ENCODE measurements at places on chromosomes 16 and 17.

- no peak for DNase-seq
Observed at GRCh38 chr17:78974635-78975591, 4.8 kb downstream of the LGALS3BP start.

DNA sequence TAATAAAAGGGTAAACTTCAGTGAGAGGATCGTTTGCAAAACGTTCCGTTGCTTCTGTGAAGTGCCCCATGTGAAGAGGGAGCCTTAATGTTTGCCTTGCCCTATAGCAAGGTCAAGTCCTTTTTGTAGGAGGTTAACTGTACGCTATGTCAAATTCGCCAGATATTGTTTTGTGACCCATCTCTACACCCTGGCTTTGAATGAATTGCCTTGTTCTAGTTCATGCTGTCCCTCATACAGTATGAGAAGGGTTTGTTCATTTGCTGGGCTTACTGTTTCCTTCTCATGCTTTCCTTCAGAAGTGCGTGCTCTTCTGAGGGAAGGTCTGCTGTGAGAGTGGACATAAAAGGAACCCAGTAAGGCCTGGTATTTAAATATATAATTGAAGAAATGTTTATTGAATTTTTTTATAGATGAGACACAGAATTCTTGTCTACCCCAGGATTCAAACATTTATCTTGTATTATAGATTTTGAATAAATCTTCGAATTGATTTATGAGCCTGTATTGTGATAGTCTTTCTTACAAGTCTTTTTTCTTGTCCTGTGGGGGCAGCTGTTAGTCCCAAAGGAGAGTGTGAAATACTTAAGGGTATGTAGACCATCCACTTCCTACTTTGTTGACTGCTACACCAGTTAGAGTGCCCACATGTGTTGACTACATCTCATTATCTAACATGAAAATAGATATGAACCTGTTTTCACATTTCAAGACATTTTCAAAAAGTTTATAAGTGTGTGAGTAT is 1.7 kb downstream of the MAP3K3 start:
- DNase-seq = no peak

DNA sequence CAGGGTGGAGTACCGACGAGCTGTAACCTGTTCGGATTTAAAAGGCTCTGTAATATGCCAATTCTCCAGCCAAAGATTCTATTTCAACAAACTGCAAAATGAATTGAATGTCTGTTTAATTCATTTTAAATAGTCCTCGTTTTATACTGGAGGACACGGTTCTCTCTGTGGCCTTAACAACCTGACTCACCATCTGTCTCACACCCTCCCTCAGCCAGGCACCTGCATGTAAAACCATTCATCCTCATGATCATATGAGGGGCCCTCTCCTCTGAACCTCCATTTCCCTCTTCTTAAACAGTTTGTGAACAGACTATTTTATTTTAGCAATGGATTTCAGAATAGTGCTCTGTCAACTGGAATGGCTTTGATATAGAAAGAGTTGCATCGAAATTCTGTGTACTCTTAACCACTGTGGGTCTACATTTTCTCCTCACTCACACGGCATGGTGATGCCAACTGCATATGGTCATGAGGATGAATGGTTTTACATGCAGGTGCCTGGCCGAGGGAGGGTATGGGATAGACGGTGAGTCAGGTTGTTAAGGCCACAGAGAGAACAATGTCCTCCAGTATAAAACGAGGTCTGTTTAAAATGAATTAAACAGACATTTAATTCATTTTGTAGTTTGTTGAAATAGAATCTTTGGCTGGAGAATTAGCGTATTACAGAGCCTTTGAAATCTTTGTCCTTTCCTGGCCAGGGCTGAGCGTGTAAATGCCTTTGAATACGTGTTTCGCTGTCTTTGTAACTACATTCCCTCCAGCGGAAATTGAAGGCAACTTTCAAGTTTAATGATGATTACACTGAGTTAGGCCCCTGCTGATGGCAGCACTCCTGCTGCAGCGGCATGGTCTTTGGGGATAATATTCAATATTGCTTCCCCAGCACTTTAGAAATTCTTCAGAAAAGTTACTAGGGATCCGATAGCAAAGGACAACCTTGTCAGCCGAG is 329.6 kb downstream of the SNX29 start:
- DNase-seq = no peak

DNA sequence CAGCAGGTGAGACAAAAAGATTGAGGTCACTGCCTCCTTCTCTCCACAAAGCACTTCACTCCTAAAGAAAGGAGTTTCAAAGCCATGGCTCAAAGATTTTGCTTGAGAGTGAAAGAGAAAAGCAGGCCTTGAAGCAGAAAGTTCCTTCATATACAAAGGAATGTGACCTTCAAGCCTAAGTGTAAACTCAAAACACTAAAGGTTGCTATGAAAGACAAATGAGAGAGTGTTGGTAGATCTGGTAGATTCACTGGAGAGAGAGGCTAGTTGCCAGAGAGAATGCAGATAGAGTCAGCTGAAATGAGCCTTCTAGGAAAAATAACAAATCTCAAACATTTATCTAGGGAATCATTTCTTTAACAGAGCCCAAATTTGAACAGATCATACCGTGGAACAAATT is 305.2 kb downstream of the CDH8 start:
- DNase-seq = no peak

DNA sequence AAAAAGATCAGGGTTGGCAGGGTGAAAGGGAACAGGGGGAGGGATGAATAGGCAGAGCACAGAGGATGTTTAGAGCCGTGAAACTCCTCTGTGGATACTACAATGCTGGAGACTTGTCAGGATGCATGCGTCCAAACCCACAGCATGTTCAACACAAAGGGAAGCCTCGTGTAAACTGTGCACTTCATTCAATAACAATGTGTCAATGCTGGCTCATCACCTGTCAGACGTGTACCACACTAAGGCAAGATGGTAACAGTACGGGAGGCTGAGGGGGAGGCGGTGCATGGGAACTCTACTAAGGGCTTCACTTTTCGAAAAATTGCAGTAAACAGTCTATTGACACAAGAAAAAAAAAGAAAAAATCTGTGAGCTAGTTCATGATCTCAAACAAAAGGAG is 63.7 kb downstream of the C16orf95 start:
- no peak for DNase-seq

GRCh38 chr17:76716839-76717215 is 6.1 kb upstream of the MXRA7 start:
- no peak for DNase-seq

DNA sequence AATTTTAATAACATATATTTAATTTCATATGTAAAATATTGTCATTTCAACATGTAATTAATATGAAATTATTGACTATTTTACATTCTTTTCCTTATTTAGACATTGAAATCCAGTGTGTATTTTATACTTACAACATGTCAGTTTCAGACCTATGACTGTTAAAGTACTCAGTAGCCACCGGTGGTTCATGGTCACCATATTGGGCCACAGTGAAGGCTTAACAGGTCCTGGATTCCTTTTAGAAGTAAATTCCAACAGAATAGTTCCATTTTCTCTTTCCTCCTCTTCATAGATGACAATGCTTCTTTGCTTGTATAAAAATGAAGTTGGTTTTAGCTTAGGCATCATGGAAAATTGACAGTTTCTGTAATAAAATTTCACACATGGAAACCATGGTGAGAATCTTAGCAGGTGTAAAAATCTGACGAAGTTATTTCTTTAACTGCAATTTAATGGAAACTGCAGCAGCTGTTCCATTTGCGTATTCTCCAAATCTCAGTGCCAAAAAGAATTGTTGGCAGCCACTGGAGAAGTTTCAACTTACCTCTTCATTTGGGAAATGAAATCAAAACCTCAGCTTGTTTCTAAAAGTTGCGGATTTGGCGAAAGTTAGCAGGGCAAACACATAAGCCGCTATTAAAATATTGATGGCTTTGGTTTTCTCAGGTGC is 231.1 kb downstream of the CDH13 start:
- DNase-seq = no peak

Measured in activated CD4-positive, alpha-beta T cell treated with anti-CD3 and anti-CD28 coated beads, Interleukin-2, amount 50 U/mL, for 4 hours (primary cell).